ENCODE measurements at places on chromosomes 5 and 9.

- DNase-seq = no peak
Observed at GRCh38 chr9:88809355-88810161, 181.7 kb upstream of the S1PR3 start.

DNA sequence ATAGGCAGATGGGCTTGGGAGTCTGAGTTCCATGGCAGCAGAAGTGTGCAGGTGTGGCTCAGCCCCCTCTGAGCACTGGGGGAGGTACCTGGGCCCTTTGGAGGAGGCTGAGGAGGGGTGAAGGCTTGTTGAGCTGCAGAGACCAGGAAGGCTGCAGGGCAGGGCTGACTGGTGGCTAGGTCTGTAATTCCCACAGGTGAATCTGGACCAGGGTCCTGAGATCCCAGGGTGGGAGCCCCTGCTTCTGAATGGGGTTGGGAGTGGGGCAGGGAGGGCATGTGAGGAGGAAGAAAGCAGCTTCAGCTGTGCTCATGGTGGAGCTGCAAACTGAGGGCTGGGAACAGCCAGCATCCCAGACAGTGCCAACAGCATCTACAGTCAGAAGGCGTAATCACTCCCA, 111.1 kb downstream of the CACNA1B start:
- no peak for DNase-seq

GRCh38 chr9:89405826-89406225, 87.5 kb downstream of the SECISBP2 start:
- DNase-seq = no peak

- no peak for DNase-seq
Observed at GRCh38 chr5:6338871-6339270, 39.5 kb downstream of the MED10 start.

GRCh38 chr5:116013936-116014335, 18.3 kb upstream of the ARL14EPL start:
- no peak for DNase-seq

All from activated CD4-positive, alpha-beta T cell treated with anti-CD3 and anti-CD28 coated beads for 48 hours (primary cell).